ENCODE measurements at places on chromosomes 3 and 15. TPM values are rescaled to one million over a fixed set of nuclear protein-coding genes. Genes with fewer than 3 reads are reported as not detected.

FBXO40 gene
- not detected for total RNA-seq

PP2D1 gene
- not detected for total RNA-seq

ZDHHC19 gene
- total RNA-seq, result not detected

RASGRP1 gene
- 0.10 TPM for total RNA-seq

MON1A gene
- total RNA-seq, result 12.4 TPM

DNA sequence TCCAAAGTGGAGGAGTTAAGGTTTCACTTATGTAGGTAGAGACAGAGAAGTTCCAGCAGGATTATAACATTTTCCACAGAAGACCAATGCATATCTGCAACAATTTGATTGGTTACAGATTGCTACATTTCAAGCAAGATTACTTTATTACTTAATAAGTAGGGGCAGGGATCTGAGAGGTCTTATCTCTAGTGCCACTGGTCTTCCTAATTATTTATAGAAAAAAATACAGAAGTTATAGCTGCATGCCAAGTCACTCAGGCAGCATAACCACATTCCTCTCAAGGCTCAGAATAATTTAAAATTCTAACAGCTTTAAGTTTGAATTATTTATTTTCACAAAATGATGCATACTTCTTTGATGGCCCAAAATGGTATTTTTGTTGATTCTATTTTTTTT lies 30.5 kb downstream of the RAD54L2 start:
- DNase-seq, result no peak

GRCh38 chr3:13044496-13045240 lies 28.6 kb downstream of the IQSEC1 start:
- no peak for DNase-seq

- DNase-seq, result no peak
Observed at GRCh38 chr15:78873793-78874765, 1.4 kb downstream of the MORF4L1 start.

- no peak for DNase-seq
Observed at GRCh38 chr3:194474675-194475074, 12.1 kb downstream of the ATP13A3 start.

DNA sequence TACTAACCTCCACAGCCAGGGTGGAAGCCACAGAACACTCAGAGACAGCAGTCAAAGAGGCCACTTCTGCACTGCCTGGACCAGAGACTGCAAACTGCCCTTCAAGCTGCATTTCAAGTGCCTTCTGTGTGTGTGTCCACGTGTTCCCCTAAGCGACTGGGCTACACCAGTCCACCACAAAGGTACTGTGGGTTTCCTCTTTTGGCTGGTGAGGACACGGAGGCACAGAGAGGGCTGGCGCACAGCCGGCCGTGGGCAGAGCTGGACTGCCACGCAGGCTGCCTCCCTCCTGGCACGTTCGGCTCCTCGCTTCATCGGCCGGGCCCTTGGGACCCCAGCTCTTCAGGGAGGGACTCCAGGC lies 60.9 kb downstream of the MGLL start:
- no peak for DNase-seq

- no peak for DNase-seq
Observed at GRCh38 chr3:38177181-38177580, 11.8 kb downstream of the OXSR1 start.

GRCh38 chr3:185770109-185770508 lies 54.7 kb downstream of the IGF2BP2 start:
- no peak for DNase-seq

- no peak for DNase-seq
Observed at GRCh38 chr3:75042941-75043340, 428.5 kb upstream of the CNTN3 start.

DNA sequence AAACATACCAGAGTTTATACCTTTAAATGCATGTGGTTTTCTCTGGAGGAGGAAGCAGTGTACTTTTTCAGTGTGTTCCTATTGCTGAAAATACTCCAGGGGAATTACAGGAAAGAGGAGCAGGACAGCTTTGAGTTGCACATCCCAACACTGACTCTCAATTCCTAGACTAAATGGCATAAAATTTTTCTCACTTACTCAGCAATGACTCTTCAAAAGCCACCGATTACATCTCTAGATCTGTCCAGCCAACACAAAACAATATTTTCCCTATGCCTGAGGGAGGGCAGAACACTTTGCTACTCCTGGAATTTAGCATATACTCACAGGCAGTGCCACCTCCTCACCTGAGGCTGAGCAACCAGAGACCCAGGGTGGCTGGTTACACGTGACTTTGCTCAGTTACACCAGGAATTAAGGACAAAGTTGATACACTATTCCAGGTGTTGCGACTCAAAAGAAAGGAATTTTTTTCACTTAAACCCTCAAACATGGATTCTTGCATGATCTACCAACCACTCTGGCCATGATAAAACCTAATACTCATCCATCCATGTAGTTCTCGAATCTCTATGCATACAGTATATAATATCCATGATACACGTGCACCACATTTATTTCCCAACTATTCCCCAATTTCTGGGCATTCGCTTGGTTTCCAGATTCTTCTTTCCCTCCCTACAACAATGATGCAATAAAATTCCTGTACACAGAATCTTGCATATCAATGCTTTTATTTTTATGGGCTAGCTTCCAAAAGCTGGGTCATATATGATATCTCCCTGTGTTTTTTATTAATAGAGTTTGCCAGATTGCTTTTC lies 194.6 kb downstream of the THRB start:
- no peak for DNase-seq

Data from glomerular endothelial cell (primary cell).